Stimulated activated CD8-positive, alpha-beta memory T cell treated with anti-CD3 and anti-CD28 coated beads, Interleukin-15, amount 100 ng/mL, for 1 hour (primary cell): ENCODE measurements at places on chromosomes 13 and 19.

DNA sequence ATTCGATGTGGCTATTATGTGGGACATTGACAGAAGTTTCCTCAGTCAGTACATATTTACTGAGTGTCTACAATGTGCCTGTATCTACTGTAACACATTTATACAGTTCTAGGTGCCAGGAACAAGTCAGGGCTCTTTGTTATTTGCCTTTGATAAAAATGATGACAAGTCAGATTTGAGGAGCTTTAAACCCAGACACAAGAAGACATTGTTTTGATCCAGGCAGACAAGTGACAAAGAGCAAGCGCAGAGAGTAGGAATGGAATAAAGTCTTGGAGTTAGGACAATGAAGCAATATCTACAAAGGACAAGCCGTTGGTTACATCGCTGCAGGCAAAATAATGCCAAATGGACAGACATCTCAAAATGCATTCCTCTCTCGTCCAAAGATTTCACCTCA is 70.1 kb downstream of the ITGBL1 start:
- no peak for DNase-seq

GRCh38 chr13:101152184-101152583 is 264.1 kb downstream of the NALCN start:
- no peak for DNase-seq

- no peak for DNase-seq
These were observed 14.6 kb downstream of the LSM4 start for GRCh38 chr19:18308051-18308947.

- DNase-seq: no peak
These were observed 14.6 kb downstream of the LNX2 start for GRCh38 chr13:27605610-27606200.

DNA sequence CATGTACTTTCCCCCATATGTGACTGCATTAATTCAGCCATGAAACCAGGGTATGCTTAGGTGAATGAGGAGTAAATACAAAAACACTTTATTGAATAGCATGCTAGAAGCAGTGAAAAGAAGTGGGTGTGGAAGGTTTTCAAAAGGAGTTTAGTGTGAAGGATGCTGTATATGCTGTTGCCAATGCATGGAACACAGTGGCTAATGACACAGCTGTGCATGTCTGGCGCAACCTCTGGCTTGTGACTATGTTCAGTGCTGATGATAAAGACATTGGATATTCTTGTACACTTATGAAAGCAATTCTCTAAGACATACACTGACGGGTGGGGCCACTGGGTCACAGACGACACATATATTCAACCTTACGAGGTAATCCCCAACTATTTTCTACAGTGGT is 55.2 kb downstream of the SOX21 start:
- no peak for DNase-seq

DNA sequence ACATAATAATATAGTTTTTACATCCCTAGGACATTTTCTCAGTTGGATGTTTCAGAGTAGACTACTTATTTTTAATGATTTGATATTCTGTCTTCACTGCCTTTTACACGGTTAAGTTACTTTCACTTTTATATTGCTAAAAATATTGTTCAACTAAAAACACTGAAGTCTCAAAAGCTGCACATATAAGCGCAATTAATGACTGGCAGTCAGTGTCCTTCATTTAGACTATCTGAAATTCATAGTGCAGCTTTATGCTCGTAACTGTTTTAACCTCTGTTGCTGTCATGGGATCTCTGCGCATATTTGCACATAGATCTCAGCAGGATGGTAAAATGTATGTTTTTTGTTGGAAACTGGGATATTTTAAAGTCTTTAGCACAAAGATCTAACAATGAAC is 864.3 kb downstream of the SLITRK6 start:
- no peak for DNase-seq
